ENCODE measurements at places on chromosomes 2 and 18.
A peak's percentile ranks its signal among the peaks of the same experiment; 100 is the strongest.

DNA sequence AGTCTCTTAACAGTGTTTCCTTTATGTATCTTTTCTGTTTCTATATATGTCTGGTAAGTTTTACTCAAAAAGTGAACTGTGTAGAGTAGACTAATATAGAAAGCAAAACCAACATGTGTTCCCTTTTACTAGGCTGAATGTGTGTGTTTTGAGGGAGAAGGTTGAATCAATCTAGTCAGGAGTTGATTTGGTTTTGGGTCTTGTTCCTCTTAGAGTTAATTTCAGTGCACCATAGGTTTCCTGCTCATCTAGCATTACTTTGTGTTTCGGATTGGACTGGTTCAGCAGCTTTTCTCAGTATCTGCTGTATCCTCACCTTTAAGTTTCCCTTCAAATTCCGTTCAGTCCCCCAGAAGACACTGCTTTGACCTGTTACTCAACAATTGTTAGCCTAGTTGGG is 52.0 kb upstream of the TRIM43 start:
- DNase-seq, result no peak

GRCh38 chr2:74072565-74072964 is 75.1 kb downstream of the BOLA3 start:
- peak; percentile 10 for DNase-seq

GRCh38 chr2:188893972-188894371 is 80.2 kb upstream of the COL3A1 start:
- DNase-seq, result no peak

DNA sequence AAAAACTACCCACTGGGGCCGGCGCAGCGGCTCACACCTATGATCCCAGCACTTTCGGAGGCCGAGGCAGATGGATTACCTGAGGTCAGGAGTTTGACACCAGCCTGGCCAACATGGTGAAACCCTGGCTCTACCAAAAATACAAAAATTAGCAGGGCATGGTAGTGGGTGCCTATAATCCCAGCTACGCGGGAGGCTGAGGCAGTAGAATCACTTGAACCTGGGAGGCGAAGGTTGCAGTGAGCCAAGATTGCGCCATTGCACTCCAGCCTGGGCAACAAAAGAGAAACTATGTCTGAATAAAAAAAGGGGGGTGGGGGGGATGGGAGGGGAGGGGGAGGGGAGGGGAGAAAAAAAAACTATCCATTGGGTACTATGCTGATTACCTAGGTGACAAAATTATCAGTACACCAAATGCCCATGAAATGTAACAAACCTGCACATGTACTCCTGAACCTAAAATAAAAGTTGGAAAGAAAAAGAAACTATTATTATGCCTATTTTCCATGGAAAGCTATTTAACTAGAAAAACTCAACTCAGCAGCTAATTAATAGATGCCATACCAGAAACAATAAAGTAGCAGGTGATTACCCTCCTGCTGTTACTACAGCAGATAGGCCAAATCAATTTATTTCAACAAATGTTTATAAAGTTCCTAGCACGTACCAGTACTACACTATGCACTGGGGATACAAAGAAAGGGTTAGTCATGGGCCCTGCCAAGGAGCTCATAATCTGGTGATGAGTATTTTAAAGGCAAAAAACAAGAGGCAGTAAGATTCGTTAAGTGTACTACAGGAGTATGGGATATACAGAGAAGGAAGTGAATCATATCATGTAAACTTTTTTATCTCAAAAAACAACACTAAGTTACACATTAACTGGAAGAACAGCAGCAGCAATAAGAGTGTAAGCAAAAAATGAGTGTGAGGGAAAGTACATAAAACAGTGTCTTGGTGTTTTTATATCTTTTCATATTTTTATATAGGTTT is 112.8 kb upstream of the SLC39A10 start:
- DNase-seq, result no peak

DNA sequence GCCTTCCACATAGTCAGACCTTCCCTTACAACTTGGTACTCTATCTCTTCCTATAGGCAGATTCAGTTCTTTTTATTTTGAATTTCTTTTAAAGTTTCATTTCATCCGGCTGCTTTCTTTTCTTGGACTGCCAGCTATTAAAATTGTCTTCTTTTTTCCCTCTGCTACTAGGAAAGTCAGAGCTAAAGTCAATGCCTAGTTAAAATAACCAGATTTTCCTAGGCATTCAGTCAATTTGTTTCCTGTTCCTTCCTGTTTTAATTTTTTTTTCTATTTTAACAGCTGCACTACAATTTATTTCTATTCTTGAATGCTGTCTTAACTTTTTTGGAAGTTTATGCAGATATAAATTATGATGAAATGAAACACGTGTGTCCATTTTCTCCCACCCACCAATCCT is 84.8 kb downstream of the EVA1A start:
- DNase-seq, result no peak

DNA sequence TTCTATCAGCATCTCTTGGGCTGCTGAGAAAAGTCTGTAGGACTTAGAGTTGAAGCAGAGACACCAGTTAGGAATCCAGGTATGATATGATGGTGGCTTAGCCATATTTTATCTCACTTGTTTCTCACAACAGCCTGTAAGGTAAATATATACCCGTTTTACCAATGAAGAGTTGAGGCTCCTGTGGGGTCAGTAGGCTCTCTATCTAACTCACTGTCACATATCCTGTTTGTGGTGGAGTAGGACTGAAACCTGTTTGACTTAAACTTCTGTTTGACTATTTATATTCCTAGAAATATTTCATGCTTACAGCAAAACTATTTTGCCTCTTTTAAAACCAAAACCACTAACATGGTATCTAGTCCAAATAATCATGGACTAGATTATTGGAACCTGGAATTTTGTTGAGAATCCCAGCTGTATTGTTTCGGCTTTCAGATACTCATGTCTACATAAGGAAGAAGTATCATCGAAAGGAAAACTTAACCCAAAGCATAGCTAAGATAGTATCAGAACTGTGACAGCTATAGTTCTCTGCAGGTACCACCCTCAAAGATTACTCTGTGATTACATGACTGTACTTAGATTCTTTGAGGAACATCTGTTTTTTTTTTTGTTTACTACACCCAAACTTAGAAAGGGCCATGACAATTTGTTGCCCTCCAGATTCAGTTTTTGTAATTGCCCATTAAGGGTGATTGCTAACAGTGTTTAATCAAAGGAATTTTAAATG is 216.1 kb upstream of the THUMPD2 start:
- DNase-seq, result no peak

DNA sequence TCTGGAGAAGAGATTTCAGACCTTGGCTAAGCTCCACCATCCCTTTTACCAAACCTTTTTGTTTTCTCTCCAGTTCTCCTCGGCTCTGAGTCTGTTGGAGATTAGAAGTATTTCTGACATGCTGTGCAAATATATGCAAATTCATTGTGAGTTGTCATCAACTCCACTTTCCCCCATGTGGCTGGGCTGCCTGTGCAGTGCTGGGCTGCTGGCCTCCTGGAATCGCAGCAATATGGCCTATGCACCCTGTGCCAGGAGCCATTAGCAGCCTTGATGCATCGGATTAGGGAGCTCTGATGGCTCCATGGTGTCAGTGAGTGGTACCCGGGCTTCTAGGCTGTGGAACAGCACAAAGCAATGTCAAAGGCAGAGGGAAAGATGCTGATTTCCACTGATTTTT is 80.0 kb downstream of the GPR39 start:
- DNase-seq, result no peak

- DNase-seq, result no peak
These were observed 21.2 kb downstream of the QPCT start for GRCh38 chr2:37365669-37366068.

DNA sequence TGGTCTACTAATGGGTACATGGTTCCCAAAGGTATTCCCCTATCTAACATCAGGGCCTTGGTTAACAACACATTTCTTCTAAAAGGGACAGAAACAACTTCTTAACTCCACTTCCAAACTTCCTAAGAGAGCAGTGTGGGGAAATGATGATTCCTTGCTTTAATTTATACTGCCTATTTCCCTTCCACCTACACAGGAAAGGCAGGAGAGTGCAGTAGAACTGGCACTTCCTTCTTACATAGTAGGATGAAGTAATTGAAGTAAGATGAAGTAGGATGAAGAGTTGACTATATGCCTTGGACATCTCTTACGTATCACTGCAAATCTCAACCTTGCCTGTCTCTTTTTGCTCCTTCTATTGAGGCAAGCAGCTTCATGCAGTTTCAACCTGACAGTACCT is 54.7 kb downstream of the CD28 start:
- no peak for DNase-seq

DNA sequence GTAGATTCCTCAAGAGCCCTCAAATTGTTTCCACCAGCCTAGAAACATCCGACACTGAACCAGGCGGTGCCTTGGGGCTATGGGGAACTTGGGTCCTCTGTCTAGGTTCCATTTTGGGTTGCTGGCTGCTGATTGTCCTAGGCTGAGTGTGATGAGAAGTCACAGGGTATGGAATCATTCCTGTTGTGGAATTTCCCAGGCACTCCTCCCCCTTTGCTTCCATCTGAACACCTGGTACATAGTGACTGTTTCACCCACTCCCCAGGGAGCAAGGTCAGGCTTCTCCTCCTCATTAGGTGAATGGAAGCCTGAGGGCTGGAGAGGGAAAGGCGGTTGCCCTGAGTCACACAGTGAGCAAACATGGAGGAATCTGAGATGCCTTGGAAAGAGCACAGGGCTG is 4.5 kb downstream of the KIF3C start:
- no peak for DNase-seq

- no peak for DNase-seq
These were observed 57.1 kb downstream of the ZFP36L2 start for GRCh38 chr2:43169099-43169945.

DNA sequence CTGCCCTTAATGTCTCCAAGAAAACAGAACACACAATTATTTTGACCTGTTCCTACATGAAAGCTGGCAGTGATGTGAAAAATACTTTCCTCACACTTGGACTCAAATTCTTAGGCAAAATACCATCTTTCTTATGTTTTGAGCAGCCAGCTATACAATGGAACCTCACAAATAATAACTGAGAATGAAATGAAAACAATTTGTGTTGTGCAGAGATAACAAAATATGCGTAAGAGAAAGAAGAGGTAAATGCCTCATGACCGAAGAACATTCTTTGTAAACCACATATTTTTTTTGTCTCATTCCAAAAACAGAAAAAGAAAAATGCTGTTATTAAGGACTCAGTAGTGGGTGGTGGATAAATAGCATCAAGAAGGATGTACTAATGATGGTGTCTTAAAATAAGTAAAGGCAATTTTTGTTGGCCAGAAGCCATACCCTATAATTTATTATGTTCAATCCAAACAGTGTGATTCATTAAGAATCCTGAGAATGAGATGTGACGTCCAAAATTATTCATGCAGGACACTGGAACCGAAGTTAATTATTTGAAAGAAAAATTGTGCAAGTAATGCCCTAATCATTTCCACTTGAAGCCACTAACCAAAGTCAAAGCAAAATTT is 193.0 kb upstream of the NETO1 start:
- no peak for DNase-seq

- no peak for DNase-seq
These were observed 27.3 kb downstream of the GRB14 start for GRCh38 chr2:164593959-164594358.

DNA sequence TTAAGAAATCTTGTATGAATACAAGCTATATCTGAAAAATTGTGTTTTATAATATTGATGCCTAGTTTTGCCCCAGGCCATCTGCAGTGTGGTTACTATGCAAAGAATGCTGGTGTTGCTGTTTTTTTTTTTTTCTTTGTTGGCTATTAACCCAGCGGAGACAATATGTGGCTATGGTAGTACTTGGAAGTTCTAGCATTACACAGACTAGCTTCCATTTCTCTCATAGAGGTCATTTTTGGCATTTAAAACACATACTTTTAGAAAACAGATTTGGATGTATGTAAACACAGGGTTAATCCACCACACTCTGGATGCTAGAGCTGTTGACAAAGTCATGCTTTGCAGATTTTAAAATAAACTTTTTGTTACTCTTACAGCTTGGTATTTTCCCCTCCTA is 209.8 kb downstream of the NEDD4L start:
- DNase-seq, result no peak

DNA sequence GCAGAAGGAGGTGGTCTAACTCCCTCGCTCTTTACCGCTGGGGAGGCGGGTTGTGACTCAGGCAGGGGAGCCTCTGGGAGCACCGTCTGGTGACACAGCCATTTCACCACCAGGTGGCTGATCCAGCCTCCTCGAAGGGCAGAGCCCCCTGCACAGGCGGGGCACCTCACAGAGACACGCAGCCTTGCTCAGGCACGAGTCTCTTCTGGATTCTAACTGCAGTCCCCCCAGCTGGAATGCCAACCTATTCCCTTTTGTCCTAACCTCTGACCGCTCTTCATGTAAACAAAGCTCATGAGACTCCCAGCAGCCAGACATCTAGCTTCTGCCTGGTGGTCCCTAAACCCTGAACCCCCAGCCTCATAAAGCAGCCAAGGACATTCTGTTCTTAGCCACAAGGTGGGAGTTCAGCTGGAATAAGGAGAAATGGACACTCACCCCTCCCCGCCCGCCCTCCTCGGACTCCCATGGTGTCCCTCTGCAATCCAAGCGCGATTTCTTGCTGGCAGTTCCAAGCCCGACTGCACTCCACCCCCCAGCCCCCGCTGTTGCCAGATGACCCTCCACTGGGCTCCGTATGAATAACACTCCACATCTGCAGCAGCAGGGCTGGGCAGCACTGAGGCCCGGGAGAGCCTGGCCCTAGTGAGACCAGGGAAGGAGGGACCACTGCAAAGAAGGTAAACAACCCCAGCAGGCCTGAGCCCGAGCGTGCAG is 84.3 kb downstream of the TNS1 start:
- DNase-seq, result no peak

- peak; percentile 5 for DNase-seq
These were observed 96.4 kb downstream of the CERS6 start for GRCh38 chr2:168552450-168552856.

DNA sequence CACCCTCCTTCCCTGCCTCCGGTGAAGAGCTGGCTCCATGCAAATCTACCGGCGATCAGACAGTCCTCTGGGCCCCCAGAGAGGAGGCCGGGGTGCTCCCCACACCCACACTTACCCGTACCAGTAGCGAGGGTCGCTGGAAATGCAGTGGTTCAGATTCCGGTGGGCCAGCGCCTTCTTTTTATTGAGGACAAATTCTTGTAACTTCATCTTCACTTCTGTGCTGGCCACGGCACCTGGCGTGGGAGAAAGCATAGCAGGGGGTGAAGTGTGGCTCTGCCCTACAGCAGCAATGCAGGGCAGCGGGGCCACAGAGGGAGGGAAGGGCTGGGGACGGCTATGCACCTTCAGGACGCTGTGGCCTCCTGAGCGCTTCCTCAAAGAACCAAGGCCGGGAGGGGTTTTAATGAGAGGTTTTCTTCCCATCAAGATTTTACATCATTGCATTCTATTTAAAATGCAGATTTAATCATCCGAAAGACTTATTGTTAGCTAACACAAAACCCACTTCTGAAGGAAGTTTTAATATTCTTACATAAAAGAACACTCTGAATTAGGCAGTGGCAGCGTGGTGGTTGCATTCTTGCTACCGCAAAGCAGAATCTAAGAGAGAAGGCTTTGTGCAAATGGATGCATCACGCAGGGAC is 237.0 kb downstream of the HDAC4 start:
- no peak for DNase-seq

DNA sequence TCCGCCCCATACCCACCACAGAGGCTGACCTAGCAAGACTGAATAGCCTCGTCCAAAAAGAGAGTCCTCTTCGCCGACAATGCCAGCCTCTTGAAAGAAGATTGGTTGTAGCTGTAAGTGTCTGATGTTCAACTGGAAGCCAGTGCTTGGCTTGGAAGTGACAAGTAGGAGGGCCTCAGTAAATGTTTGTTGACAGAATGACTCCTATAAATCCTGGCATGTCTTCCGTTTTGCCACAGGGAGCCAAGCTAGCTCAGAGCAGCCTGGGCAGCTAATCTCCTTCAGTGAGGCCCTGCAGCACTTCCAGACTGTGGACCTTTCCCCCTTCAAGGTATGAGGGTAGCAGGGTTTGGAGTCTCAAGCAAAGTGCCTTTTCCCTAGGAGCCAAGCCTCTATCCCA is 14.9 kb downstream of the ELMOD3 start:
- no peak for DNase-seq

Data from SIG-M5 (cell line).